A549 treated with AZD2906 at 1 μM for 4 hours (cell line): ENCODE measurements at places on chromosomes 4 and X. TPM values are rescaled to one million over a fixed set of nuclear protein-coding genes. Genes with fewer than 3 reads are reported as not detected.

The NEUROG2 gene
- total RNA-seq: 0.03 TPM in 1 of 5 replicates, not detected in the others

The SMARCA1 gene
- 32.3 to 60.2 TPM (median 45.4 TPM) in 5 replicates for total RNA-seq

The DMP1 gene
- 0.05 TPM in 1 of 5 replicates, not detected in the others for total RNA-seq

The ZNF185 gene
- 6.8 to 7.5 TPM (median 7.1 TPM) in 5 replicates for total RNA-seq

The PRRG1 gene
- total RNA-seq: 4.3 to 6.8 TPM (median 5.5 TPM) in 5 replicates

The REPS2 gene
- total RNA-seq: 0.73 to 1.8 TPM (median 1.3 TPM) in 5 replicates

The SPANXN3 gene
- total RNA-seq: not detected in 5 replicates

The FAM241A gene
- 0.83 to 0.93 TPM (median 0.85 TPM) in 5 replicates for total RNA-seq
